ENCODE measurements at places on chromosomes 2 and 18.
A peak's percentile ranks its signal among the peaks of the same experiment; 100 is the strongest.

DNA sequence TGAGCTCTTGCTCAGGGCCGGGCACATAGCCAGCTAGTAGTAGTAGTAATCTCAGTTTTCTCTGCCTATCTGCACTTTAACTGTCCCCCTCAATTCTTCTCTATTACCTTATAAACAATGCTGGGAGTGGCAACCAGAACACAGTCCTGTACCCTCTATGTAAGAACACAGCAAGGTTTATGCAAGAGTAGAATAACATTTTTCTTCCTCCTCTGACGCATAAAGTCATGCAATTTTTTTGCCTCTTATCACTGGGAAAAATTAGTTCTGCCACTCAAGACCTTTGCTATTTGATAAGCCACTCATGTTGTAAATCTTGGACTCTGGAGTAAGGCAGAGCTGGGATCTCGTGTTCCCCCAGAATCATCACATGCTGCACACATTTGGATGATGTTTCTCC lies 200.7 kb upstream of the SOX11 start:
- no peak for DNase-seq

DNA sequence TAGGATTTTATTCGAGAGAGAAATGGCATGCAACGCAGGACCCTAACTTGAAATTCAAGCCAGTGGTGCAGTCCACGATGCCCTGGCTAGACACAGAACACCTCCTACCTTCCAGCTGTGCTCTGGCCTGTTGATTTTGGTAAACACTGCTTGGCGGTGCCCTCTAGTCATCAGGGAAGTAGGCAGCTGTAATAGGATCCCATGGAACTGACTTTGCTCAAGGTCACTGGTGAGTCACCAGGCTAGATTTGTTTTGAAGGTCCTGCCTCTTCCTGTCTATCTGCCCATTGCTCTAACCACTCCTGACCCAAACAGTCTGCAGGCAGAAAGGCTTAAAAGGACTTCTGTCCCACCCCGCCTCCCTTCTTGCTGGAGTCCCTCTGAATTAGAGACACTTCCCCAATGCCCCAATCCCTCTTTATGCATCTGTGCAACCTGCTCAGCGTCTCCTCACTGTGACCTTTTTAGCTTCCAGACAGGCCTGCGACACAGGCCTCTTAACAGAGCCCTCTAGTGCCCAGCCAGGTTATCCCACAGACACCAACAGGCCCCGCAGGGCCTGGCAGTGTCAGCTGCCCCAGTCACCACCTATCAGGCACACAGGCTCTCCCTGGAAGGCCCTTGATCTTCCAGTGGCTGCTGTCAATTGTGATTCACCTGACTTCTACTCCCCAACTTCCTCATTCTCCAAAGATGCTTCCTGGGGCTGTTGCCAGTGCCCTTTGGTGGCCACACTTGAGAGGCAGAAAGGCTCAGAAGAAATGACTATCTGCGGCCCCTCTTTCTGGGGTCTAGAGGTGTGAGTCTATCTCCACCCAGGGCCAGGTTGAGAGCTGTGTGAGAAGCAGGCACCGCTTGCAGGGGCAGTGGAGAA lies 5.2 kb downstream of the TMEM127 start:
- peak; percentile 93 for DNase-seq

- DNase-seq = no peak
These were observed 8.3 kb upstream of the TMEM178A start for GRCh38 chr2:39657287-39657937.

- DNase-seq = no peak
These were observed 18.4 kb upstream of the PIK3C3 start for GRCh38 chr18:41936471-41937134.

DNA sequence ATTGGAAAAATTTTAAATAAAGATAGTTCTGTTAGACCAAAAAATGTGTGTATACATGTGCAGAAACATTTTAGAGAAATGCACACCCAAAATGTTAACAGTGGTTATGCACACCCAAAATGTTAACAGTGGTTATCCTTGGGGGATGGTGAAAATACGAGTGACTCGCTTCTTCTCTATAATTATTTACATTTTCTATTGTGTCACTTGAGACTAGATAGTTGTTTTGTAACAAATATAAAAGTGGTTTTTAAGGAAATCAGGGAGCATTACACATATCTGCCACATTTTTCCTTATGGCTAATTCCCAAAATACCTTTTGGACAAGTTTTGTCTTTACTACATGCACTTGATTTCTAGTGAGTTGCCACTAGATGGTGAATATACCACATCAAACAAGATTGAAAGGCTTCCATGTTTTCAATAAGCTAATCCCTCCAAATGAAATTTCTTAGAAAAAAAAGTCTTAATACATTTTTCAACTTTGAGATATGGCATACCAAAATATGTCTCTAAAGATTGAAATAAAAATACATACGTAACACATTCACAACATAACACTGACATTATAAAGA lies 9.0 kb upstream of the HIBCH start:
- no peak for DNase-seq

GRCh38 chr18:28002841-28003240 lies 174.1 kb downstream of the CDH2 start:
- DNase-seq = no peak

GRCh38 chr2:45859682-45860081 lies 208.2 kb downstream of the PRKCE start:
- DNase-seq = no peak

GRCh38 chr2:50955081-50955480 lies 76.9 kb downstream of the NRXN1 start:
- DNase-seq = no peak

- DNase-seq = no peak
These were observed 150.6 kb downstream of the GALNT1 start for GRCh38 chr18:35732162-35732561.

DNA sequence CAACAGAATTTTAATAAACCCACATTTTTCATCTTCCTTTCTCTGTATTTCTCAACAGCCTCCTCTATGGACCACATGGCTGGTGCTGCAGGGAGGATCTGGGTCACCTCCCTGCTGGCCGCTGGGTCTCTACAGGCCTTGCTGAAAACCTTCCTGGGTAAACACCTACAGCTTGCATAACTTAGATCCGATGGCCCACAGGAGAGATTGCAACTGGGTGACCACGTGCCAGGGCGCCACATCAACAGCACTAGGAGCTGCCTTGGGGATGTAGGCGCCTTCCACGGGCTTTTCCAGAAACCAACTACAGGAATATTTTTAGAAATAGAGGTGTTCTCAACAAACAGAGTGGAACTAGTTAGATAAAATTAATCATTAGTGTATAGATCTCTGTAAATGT lies 19.4 kb downstream of the TMEM18 start:
- no peak for DNase-seq

DNA sequence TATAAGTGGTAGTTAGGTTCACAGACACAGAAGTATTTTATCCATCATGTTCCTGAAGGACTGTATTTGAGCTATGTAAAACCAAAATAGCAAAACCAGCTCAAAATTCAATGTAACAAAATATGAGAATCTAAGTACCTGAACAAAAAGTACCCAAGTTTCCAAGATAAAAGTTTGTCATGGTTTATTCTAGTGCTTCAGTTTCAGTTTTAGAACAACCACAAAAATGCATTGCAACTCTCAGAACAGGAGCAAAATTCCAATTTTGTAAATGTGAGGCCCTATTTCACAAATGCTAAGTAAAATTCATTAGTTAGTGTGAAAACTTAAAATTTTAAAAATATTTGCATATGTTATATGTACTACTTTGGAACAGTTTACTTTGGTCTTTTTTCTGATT lies 5.0 kb upstream of the ALPK2 start:
- DNase-seq = no peak

- no peak for DNase-seq
These were observed 9.1 kb downstream of the LOXL3 start for GRCh38 chr2:74544634-74545033.

DNA sequence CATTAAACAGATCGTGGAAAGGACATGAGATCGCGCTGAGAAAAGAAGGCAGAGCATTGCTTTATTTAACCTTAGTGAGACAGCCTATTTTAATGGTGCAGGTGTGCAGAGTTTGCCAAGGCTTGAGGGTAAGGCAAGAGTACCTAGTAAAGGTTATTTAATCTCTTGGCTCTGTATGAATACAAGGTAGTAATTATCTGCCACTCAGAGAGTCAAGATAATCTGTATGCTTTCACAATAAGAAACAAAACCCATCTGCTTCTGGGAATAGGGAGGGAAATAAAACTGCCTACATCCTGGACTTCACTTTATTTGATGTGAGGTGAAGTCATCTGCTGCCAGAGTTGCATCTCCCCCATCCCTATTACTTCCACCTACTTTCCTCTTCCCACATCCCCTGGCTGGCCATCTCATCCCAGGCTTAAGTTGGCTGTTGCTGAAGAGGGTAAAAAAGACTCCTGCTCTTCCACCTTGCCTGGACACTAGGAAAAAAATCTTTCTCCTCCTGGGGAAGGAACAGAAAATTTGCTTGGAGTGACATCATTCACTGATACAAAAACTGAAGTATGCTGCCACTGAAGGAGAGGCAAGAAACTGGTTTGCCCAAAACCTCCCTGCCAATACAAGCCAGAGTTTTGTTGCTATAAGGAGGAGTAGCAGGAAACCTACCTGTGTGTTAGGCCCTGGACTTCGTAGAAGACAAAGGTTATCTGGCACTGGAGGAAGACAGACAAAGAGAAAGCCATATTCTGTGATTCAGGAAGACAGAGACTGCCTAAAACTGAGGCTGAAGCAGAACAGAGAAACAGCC lies 35.8 kb upstream of the ARHGAP25 start:
- no peak for DNase-seq

DNA sequence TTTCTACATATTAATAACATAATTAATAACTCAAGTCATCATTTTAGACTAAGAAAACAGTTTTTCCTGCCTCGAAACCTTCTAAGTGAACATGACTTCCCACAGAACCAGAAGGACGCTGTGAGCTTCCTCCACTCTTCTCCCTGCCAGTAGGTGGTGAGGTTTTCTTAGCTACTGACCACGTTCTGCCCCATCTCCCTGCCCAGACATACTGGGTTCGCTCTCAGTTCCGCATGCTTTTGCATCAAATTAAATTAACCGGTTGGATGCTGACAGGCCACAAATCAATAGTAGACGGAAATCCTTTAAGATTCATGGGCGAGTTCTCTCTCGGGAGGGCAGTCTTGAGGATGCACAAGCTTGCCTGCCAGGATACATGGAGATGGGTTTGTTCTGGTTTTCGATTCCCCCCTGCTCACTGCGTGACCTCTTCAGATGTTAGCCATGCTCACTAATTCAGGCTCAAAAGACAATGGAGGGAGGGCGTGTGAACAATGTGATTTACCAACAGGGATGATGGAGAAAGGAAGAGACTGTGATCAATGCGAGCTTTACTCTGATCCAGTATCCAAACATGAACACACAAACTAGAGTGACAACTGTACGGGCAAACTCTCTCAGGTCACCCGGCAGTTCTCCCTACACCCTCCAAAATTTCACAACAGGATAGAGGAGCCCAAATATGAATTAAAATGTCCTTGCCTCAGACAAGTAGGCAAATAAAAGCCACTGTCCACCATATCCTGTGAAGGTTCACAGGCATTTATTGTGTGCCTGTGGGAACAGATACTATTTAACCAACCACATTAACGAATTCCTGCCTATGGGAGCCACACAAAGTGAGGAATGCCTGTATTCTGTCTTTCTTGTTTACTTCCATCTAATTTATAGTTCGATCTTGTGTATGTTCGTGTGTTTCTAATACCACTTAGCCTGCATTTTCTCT lies 375.7 kb downstream of the EIPR1 start:
- peak; percentile 1 for DNase-seq

- no peak for DNase-seq
These were observed 2.5 kb downstream of the RAX start for GRCh38 chr18:59270689-59271257.

GRCh38 chr2:10084223-10084865 lies 4.1 kb upstream of the CYS1 start:
- no peak for DNase-seq

GRCh38 chr2:119696005-119696404 lies 17.0 kb downstream of the TMEM177 start:
- DNase-seq = no peak

GRCh38 chr2:111954602-111955332 lies 56.4 kb downstream of the MERTK start:
- no peak for DNase-seq

DNA sequence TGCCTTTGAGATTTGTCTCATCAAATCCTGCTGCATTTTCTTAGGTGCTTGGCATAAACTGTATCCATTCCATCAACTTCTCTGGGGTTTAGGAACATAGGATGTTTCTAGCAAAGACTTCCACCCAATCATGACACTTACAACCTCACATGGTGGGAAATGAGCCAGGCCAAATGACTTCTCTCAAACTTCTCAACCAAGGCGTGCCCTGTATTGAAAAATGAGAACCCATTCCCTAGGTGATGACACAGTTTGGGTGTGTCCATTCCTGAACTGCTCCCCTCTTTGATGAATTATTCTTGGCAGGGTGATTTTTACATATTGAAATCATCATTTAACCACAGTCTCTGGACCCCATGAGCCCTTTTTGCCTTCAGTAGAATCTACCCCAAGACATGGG lies 161.1 kb downstream of the EN1 start:
- DNase-seq = no peak

GRCh38 chr2:221562226-221562625 lies 9.9 kb downstream of the EPHA4 start:
- no peak for DNase-seq

DNA sequence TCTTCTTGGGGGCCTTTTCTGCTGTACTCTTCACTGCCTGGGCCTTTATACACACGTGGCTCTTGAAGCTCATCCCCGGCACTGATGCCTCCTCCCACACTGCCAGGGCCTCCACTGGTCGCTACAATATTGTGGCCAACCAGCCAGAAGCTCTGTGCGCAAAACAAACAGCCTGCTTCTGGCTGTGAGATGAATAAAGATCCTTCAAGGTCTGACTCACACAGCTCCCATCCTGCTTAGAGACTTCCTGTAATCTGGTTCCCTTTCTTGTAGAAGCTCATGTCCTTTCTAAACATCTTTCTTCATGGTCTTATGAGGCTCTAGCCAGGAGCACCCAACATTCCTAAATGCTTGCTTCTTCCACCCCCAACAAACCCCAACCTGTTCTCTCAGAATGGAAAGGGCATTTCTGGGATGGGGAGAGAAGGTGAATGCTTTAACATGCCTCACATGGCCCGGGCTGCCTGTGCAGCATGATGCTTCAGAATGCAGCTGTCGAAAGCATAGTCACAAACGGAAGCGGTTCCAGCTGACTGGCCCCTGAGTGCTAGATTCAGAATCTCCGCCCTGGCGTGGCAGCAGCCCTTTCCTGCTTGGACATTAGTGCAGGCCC lies 24.6 kb downstream of the NRP2 start:
- DNase-seq = no peak

DNA sequence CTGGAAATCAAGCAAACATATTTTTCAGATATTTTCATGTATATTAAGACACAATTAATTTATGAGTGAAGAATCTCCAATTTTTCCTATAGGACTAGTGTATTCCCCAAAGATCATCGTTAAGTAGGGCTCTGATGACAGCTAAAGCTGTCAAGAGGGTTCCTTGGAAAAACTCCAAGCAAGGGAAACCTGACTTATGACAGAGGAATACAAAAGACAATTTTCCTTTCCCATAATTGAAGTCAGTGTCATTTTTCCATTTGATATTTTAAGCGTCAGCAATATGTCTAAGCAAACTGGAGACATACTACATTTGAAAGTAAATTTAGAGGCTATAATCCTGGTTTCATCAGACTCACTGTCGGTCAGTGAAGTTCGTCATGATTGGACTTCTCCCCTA lies 36.1 kb downstream of the RIT2 start:
- no peak for DNase-seq
